CD4-positive, alpha-beta T cell (primary cell): ENCODE measurements at places on chromosomes 3 and 15. TPM values are rescaled to one million over a fixed set of nuclear protein-coding genes. Genes with fewer than 3 reads are reported as not detected.

DNA sequence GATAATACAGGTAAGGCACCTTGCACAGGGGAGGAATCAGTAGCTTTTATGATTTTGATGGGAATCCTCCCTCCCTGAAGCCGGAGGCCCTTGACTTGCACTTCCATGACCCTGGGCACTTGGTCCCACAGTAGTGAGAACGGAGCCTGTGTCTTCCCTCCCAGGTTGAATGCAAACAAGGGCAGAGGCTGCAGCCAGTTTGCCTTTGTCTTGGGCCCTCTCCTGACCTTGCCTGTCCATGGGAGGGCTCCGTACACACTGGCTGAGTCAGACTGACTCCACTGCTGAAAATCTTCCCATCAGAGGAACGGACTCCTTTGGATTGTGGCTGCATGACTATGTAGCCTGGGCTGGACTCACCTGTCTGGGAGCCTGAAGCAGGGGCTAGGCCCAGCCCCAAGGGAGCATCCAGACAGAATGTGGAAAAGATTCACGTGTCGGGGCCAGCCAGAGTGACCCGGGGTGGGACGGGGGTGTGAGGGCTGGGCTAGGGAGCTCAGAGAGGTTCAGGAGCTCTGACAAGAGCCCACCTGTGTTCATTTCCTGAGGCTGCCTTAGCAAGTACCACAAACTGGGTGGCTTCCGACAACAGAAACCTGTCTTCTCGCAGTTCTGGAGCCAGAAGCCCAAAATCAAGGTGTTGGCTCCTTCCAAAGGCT, 9.5 kb downstream of the TBC1D21 start:
- DNase-seq = no peak

- no peak for DNase-seq
These were observed 73.4 kb upstream of the HACD2 start for GRCh38 chr3:123658118-123658851.

- no peak for DNase-seq
These were observed 25.2 kb downstream of the IDH3A start for GRCh38 chr15:78174401-78174800.

ABI3BP gene
- total RNA-seq = not detected

- DNase-seq = no peak
These were observed 50.3 kb upstream of the SLC6A6 start for GRCh38 chr3:14352002-14352627.

DNA sequence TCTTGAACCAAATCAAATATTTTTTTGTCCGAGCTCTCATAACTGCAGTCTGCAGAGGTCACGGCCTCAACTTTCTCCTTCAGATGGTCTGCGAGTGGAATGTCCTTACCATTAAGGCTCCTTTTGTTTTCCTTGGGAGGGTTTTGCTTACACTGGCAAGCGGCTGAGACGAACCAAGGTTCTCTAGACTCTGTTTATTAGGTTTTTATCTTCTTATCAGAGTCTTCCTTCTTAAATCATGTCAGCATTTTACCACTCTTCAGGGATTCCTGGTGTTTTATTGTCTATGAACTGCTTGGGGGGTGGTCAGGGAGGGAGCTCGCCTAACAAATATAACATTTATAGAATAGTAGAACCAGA, 773.7 kb upstream of the NR2F2 start:
- no peak for DNase-seq

NR1I2 gene
- not detected for total RNA-seq

DNA sequence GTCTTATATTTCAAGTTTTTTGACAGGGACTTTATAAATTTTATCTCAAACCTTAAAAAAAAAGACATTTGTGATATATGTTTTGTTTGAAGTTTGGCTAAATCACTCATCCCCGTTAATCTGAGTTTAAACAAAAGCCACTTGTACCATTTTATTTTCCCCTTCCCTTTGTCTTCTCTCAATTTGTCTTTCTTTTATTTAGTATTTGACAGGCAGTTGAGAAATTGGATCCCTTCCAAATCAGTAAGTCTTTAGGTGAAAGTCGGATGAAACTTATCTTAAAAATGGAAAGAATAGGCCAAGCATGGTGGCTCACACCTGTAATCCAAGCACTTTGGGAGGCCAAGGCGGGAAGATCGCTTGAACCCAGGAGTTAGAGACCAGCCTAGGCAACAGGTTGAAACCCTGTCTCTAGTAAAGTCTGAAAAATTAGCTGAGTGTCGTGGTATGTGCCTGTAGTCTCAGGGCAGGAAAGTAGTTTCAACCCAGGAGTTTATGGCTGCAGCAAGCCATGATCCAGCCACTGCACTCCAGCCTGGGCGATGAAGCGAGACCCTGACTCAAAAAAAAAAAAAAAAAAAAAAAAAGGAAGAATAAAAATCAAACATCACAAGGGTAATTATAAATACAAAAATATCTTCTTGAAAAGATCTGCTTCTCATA, 394.6 kb upstream of the TPM1 start:
- DNase-seq = no peak

GRCh38 chr3:2985479-2985878, 124.7 kb downstream of the IL5RA start:
- DNase-seq = no peak

LRRC34 gene
- total RNA-seq = 0.22 TPM

PRSS50 gene
- total RNA-seq = not detected

DNA sequence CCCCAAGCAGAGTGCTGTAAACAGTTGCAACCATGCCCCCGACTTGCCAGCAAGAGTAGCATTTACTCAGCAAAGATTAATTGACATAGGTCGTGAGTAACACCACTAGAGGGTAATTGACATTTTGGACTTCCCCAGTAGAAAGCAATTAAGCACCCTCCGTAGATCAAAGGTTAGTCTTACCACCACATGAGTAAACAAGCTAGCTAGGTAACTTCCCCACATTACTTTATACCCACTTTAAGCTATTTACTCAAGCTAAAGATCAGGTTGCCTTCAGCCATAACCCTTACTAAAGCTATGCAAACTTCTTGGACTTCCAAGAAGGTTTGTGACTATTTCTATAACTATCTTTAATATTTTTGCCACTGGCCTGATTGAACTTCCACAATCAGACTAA, 1072.7 kb downstream of the OTOL1 start:
- DNase-seq = no peak

GRCh38 chr3:53122933-53123305, 7.3 kb downstream of the RFT1 start:
- DNase-seq = no peak

- no peak for DNase-seq
These were observed 25.8 kb upstream of the RSL24D1 start for GRCh38 chr15:55222588-55222987.

GRCh38 chr3:13584901-13585300, 36.0 kb downstream of the FBLN2 start:
- no peak for DNase-seq

COL7A1 gene
- total RNA-seq = 0.93 TPM

SEMA5B gene
- 0.22 TPM for total RNA-seq

- no peak for DNase-seq
These were observed 68.2 kb downstream of the SIDT1 start for GRCh38 chr3:113600418-113601182.

DNA sequence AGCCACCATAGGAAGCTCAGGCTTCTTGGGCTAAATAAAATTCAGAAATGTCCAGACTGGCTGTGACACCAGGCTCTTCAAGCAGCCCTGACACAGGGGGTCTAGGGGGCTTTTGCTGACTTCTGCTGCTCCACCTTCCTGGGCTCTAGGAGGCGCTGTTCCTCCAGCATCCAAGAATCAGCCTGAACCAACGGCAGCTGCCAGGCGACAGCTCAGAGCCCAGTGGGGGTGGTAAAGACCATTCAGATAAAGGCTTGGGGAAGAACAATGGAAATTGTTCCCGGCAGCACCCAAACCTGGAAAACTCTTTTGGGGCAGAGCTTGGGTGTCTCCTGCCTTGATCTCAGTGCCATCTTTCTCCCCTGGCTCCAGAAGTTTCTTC, 21.6 kb upstream of the PSTPIP1 start:
- DNase-seq = peak; percentile 82

DISP2 gene
- 0.03 TPM for total RNA-seq

BLM gene
- total RNA-seq = 1.8 TPM

- DNase-seq = no peak
These were observed 66.7 kb downstream of the MYLK start for GRCh38 chr3:123817413-123817812.

DNA sequence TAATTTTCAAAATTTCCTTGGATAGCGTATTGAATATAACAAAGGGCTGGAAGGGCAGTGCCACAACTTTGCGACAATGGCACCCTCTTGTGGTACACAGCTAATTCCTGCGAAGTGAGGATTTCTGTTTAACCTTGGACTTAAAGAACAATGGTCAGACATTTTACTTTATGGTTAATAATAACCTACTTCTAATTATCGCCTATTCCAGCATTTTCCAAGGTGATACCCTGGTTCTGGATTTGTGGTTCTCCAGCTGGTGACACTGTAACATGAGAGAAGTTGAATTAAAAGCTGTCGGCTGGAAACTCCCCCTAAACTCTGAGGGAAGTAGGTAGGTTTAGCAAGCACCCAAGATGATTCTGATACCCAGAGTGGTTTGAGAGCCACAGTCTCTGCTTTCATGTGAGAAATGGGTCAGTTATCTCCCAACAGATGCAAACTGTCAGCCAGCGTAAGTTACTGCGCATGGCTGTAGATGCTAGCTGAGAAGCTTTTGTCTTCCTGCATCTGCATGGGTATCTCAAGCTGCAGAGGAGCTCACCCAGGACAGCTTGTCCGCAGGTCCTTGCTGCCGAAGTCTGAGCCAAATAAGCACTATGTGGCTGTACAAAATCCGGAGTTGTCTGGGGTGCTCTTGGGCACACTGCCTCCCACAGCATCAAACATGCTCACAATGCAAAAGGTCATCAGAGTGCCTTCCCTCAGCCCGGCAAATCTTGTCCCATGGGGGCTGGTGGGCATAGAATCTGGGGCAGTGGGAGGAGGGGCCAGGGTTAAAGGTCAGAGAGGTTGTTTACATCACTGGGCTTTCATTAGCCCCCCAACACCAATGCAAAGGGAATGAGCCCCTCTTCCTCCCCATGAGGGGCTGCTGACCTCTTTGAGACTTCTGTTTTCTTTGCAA, 6.6 kb upstream of the CHSY1 start:
- DNase-seq = peak; percentile 80

- DNase-seq = no peak
These were observed 235.0 kb upstream of the KBTBD8 start for GRCh38 chr3:66762916-66763693.

- DNase-seq = no peak
These were observed 184.9 kb downstream of the MINAR1 start for GRCh38 chr15:79617071-79617470.

WHAMM gene
- 86.4 TPM for total RNA-seq

GRCh38 chr3:72105306-72105705, 320.4 kb upstream of the PROK2 start:
- no peak for DNase-seq

SNX22 gene
- total RNA-seq = 0.19 TPM

DNA sequence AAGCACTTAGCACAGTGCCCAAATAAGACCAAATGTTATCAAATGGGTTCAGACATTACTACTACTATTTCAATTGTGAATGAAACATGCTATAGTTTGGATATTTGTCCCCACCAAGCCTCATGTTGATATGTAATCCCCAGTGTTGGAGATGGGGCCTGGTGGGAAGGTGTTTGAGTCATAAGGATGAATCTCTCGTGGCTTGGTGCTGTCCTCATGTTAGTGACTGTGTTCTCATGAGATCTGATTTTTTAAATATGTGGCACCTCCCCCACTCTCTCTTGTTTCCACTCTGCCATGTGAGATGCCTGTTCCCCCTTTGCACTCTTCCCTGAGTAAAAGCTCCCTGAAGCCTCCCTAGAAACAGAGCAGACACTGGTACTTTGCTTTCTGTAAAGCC, 148.7 kb upstream of the TGFBR2 start:
- DNase-seq = no peak

UROC1 gene
- not detected for total RNA-seq

- DNase-seq = no peak
These were observed 3.3 kb upstream of the SKIC8 start for GRCh38 chr15:78302579-78303312.

DNA sequence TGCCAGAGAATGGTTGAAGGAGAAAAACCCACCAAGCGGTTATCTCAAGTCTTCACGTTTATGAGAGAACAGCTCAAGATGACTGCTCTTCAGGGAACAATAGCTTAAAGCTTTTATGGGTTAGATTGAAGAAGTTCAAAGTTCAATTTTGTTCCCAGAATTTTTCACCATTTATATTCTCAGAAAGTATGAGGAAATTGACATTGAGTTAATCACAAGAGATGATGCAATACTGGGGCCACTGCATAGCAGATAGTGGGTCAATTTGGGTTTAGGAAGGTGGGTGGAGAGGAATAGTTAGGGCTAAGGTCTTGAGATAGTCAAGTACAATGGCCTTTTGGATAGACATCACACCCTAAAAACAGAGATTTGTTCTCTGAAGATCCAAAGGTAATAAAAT, 539.3 kb downstream of the SQOR start:
- no peak for DNase-seq

DNA sequence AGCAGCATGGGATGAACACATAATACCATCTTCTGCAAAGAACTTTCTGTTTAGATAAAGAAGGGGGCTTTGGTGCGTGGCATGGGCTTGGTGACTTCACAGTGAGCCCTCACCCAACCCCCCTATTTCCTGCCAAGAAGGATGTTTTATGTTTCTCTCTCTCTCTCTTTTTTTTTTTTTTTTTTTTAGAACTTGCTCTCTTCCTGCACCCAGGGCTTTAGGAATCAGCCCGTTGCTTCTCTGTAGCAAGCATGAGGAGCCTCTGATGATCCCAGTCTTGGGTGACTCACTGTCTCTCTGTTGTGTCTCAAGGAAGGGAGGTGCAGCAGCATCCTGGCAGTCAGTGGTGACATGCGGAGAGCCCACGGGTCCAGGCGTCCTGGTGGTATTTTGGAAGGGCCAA, 49.1 kb downstream of the CCK start:
- DNase-seq = peak; percentile 70

GRCh38 chr3:182957676-182958266, 22.6 kb downstream of the DCUN1D1 start:
- DNase-seq = no peak

DNA sequence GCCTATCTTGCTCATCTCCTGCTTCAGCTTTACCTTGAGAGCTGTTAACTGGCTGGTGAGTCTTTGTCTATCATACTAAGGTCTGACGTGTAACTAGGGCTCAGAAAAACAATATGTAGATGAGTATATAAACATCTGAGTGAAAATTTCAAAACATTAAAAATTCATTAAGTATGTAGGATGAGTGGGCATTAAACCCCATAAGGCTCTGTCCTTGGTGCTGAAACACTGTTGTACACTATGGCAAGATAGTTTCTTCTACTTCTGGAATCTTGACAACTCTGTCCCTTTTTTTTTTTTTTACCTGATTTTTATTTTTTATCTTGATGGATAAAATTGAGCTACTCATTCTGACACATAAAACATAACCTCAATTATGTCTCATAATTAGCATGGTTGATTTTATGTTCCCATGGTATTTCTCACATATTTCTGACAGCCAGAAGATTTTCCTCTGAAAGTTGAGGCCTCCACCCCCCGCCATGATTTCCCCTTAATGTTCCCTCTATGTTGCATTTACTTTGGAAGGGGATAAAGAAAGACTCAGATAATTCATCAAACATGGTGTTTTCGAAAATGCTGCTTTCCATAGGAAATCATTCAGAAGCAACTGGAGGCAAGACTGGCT, 54.3 kb downstream of the DGKG start:
- DNase-seq = no peak
